NCI-H526 (cell line): ENCODE measurements at places on chromosomes 11 and 22.

DNA sequence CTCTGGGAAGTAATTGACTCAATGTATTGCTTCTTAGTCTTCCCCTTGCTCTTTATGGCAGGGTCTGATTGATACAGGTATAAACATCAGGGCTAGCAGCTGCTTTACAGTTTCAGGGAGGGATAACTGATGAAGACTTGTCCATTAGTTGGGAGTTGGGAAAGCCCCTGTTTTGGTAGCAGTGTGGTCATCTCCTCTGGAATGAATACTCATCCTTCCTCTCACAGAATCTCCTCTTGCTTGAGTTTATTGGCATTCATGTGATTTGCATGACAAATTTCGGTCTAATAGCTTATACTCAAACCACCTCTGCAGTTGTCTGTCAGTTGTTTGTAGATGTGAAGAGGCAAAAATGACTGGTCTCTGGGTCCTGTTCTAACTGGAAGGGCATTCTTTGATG lies 79.7 kb downstream of the FAT3 start:
- DNase-seq: peak; percentile 84

DNA sequence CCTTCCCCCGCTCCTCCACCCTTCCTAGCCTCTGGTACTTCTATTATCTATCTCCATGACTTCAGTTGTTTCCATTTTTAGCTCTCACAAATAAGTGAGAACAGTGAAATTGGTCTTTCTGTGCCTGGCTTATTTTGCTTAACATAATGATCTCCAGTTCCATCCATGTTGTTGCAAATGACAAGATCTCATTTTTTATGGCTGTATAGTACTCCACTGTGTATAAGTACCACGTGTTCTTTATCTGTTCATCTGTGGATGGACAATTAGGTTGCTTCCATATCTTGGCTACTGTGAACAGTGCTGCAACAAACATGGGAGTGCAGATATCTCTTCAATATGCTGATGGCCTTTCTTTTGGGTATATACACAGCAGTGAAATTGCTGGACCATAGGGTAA lies 6.9 kb upstream of the ABCC8 start:
- no peak for DNase-seq

DNA sequence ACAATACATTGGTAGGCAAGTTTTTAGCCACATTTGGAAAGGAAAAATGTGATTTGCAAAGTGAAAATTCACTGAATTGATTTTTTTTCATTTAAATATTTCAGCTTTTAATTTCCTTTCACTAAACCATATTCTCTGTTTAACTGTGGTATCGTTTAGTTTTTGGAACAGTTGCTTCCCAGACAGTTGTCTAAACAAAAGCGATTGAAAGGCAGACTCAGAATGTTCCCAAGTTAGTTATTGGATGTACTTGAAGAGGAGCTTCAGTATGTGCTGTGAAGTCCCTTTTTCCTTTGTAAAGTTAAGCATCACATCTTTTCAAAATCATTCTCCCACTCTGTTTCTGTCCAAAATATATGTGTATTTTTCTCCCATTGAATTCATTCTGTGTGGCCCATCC lies 623.4 kb upstream of the LUZP2 start:
- DNase-seq: no peak

DNA sequence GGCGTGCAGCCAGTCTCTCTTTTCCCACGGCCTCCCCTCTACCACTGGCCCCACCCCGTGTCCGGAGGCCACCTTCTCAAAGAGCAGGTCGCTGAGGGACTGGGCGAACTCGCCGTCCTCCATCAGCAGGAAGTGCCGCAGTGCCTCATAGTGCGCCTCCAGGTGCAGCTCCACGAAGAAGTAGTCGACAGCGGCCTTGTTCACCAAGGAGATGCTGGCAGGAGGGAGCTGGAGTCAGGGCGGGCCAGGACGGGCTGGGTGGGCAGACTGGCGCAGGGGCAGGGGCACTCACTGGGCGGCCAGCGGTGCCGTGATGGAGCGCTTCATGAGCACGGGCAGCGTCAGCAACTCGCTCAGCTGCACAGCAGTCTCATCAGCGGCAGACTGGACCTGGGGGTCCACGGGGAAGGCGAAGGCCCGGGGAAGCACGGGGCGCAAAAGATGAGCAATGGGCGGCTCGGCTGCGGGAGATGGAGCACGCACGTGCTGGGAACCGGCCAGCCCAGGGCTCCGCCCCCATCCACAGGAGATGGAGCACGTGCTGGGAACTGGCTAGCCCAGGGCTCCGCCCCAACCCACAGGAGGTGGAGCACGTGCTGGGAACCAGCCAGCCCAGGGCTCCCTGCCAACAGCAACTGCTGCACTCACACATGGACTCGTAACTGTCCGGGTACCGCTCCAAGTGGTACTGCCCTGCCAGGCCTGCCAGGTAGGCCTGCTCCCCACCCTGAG lies 18.4 kb downstream of the SELENOO start:
- peak; percentile 77 for DNase-seq

GRCh38 chr11:102709201-102709945 lies 3.8 kb upstream of the MMP27 start:
- no peak for DNase-seq

DNA sequence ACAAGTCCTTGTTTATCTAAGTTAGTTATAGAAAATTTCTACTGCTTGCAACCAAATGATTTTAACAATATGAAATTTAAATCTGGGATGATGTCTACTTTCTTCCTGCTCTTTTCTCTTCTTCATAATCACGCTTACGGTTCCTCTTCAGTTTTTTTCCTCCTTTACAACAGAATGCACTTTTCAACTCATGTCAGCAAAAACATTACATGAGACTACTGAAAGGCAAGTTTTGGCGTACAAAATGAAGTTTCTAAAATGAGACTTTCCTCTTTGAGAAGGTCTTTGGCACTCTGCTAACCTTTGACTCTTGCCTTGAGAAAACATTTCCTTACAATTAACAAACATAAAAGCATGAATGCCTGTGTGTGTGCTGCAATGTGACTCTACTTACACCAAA lies 23.3 kb downstream of the TMEM123 start:
- DNase-seq: no peak

- DNase-seq: no peak
Measured at GRCh38 chr11:102276783-102277182, 40.5 kb upstream of the BIRC3 start.
